ENCODE measurements at places on chromosomes 2 and 18.

DNA sequence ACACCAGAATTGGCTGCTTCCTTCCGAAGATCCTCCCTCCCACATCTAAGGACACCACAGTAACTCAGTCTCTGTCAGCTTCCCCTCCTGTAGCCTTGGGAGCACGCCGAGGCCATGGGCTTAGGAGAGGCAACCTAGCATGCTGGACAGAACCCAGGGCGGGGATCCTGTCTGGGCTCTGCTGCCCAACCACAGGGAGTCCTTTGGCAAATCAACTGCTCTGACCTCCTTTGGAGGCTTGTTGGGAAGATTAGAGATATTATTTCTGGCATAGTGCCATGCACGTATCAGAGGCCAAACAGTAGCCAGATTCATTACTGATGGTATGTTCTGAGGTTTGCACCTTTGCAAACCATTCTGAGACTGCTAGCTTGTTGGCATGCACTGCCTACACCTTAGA, 262.7 kb upstream of the EPAS1 start:
- no peak for DNase-seq

GRCh38 chr18:42814184-42814583, 301.3 kb downstream of the RIT2 start:
- DNase-seq: no peak

DNA sequence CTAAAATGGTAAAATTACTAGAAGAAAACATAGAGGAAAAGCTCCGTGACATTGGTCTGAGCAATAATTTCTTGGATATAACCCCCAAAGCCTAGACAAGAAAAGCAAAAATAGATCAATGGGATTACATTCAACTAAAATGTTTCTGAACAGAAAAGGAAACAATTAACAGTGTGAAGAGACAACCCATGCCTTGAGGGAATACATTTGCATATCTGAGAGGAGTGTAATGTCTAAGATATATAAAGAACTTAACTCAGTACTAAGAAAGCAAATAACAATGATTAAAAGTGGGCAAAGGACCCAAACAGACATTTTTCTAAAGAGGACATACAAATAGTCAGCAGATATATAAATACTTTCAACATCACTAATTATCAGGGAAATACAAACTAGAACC, 206.2 kb downstream of the VAPA start:
- DNase-seq: no peak

- no peak for DNase-seq
Observed at GRCh38 chr2:135987441-135987840, 2.0 kb upstream of the DARS1 start.

DNA sequence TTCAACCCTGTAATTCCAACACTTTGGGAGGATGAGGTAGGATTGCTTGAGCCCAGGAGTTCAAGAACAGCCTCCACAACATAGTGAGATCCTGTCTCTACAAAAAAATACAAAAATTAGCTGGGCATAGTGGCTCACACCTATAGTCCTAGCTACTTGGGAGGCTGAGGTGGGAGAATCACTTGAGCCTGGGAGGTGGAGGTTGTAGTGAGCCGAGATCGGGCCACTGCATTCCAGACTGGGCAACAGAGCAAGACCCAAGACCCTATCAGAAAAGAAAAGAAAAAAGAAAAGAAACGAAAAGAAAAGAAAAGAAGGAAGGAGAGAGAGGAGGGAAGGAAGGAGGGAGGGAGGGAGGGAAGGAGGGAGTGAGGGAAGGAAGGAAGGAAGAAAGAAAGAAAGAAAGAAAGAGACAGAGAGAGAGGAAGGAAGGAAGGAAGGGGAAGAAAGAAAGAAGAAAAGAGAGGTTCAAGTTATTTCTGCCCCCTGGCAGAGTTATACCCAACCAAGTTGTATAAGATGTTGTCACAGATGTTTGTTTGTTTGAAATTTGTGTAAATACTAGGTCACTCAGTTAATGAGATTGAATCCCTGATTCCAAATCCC, 3.9 kb upstream of the PKDCC start:
- no peak for DNase-seq

DNA sequence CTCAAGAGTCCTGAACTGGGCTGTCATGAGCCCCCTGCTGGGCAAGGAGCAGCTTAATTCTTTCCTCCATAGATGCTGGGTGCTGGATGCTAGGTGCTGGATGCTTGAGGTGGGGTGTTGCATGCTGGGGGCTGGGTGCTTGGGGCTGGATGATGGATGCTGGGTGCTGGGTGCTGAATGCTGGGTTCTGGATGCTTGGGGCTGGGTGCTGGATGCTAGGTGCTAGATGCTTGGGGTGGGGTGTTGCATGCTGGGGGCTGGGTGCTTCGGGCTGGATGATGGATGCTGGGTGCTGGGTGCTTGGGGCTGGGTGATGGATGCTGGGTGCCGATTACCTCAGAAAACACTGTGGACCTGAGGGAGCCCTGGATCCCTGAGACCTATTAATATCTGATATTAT, 837.7 kb downstream of the GALR1 start:
- DNase-seq: no peak

DNA sequence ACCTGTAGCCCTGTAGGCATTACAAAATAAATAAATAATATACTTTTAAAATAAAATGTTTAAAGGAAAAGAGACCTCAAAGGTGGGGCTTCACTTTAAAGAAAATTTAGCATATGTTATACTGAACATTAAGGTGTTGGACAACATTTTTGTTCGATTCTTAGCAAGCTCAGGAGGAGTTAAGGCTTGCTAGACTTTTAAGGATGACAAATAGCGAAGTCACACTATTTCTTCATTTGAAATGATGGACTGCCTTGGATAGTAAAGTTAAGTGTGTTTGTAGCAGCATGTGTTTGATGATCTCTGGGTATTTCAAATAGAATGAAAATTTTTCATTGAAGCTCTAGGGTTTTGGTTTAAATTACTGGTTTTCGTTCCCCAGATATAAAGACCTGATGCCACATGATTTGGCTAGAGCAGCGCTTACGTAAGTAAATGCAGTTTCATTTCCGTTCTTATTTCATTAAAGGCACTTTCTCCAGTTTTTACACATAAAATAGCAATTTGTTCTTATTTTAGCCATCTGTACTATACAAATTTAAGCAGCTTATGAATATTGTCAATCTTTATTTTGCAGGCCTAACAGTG, 24.9 kb downstream of the HADHB start:
- no peak for DNase-seq

DNA sequence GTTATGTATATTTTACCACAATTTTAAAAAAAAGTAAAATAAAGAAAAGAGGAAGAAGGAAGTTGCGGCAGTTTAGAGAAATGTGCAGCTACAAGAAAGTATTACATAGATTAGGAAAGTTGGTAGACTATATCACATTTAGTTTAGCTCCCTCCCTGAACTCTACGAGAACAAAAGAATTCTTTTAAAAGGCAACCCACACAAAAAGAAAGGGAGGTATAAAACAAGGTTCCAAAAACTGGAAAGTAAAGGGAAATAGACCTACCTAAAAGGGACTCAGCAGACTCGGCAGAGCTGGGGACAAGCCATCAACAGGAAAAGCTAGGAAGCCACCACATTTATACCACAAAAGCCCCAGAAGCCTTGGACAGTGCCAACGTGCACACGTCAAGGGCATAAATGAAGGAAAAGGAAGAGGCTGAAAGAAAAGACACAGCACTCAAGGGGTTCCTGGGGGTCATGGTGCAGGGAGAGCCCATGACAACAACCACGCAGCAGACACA, 9.1 kb downstream of the TMEM127 start:
- DNase-seq: no peak

- no peak for DNase-seq
Observed at GRCh38 chr2:42987112-42987922, 194.9 kb upstream of the HAAO start.

DNA sequence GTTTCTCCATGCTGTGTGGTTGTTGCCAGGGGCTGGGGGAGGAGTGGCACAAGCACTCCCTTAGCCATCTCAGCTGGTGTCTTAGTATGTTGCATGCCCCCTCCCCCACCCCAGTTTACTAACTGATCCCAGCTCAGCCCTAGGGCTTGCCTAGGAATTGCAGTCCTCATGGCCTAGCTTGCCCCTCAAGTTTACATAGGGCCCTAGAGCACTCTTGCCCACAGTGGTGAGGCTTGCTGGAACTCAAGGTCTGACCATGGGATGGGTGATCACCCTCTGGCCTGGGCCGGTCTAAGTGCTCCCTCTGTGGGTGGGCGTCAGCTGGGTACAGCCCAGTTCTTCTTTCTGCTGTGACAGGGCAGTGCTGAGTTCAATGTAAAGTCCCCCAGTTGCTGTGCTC, 156.1 kb upstream of the PIEZO2 start:
- no peak for DNase-seq

- DNase-seq: peak; percentile 50
Observed at GRCh38 chr18:35267161-35267651, 22.8 kb downstream of the ZSCAN30 start.

- DNase-seq: peak; percentile 17
Observed at GRCh38 chr18:26133652-26134051, at the start of gene PSMA8. Gene PSMA8 (plus strand): TSS chr18:26133869. CDS start chr18:26133966, 97 bp downstream.

DNA sequence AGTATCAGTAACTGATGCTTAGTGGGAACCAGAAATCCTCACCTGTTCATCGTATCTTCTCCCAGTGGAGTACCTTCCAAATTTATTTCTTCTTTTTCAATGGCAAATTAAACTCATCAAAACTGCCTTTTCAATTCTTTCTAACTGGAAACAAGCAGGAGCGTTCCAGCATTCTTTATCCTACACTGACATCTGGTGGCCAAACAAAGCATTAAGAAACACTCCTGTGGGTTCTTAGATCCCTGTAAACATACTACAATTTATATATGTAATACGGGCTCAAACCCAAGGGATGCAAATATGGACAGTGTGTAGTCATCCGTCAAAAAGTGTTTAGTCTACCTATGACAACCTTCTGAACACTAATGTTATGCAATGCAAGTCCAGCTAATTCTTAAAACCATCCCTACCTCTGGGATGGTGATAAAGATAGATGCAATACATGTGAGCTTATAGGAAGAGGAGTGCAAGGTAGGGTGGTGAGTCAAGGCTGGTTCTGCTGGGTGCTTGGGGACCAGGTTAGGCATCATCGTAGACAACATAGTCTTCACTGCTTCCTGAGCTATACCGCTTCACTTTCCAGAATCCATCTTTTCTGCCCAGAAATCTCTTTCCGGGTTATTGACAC, 375.0 kb downstream of the CTNNA2 start:
- no peak for DNase-seq

DNA sequence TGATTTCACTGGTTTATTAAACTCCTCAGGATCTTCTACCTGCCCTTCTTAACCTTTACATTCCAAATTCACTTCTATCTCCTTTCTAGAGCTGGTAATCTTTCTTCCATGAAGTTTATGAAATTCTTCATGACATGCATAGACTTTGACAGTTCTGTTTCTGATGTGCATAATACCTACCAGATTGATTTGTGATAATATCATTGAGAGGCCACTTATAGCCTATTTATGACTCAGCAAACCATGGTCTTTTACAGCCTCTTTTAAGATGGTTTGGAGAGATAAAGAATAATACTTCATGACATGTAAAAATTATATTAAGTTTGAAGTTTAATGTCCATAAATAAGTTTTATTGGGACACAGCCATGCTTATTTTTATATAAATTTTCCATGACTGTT, 14.0 kb downstream of the SCN2A start:
- no peak for DNase-seq

GRCh38 chr2:168180483-168180882, 66.9 kb downstream of the STK39 start:
- no peak for DNase-seq

- no peak for DNase-seq
Observed at GRCh38 chr2:129469389-129469788, 510.1 kb upstream of the RAB6C start.

GRCh38 chr18:78725426-78725825, 254.2 kb upstream of the SALL3 start:
- DNase-seq: no peak

- no peak for DNase-seq
Observed at GRCh38 chr18:75189696-75190095, 19.2 kb downstream of the PTGR3 start.

- DNase-seq: no peak
Observed at GRCh38 chr2:207327513-207327912, 161.8 kb upstream of the KLF7 start.

DNA sequence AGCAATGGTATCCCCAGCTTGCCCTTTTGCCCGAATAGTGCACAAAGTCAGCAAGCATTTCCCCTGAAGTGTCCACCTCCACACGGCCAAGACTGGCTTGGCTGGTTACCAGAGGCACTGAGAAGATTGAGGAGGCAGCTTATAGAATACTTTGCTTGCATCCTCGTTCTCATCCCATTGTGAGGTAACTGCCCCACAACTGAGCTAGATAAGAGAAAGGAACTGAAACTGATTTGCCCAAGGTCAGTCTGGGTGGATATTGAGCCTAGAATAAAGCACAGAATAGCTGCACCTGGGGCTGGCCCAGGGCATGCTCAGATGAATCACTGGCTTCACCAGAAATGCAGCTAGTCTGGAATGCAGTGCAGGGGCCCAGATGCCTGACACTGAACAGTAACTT, 32.7 kb upstream of the MAP4K3 start:
- DNase-seq: no peak

- DNase-seq: no peak
Observed at GRCh38 chr2:157257312-157258252, at the start of gene GALNT5. Gene GALNT5 (plus strand): TSS chr2:157257705. CDS start chr2:157258083, 378 bp downstream.
